ENCODE measurements at places on chromosomes 7 and 10.

DNA sequence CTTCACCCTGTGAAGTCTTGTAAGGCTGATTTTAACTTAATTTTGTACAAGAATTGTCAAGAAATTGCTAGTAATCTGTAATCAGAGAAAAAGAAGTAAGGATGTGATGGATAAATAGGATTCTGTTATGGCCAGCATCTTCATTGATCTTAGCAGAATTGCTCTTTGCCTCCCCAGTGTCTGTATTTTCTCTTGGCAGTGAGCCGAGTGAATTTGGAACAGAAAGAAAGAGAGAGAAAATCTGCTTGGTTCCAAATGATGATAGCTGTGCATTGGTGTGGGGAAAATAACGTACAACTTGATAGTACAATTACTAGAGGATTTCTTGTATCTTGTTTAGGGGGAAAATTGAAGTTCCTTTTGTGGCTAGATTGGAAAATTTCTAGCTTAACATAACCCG, 34.6 kb downstream of the VTI1A start:
- DNase-seq: no peak

DNA sequence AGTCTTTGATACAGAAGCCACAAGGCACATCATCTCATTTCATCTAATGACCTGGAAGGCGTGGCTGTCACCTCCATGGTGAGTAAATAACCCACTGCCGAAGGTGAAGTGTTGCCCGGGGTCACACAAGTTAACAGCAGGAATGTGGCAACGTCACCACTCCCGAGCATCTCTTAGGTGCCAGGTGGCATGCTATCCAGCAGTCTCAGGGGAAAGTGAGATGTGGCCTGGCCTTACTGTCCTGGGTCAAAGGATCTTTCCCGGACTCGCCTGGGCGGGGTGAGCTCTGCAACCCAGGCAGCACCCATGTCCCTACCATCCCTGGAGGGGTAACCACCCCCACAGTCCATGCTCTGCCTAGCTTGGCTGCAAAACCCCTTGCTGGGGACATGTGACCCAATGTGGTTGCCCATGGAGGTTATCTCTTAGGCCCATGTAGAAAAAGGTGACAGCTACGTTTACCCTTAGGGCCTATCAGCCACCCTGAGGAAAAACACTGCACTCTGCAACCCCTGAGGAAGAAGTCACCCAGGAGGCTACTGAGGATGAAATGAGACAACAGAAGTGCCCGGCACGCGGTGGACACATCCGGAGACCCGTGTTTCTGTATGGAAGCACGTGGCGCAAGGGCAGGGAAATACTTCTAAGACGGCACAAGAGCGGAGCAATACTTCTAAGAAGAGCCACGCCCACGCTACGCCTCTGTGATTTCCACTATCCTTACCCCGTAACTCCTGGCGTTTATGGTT, 52.0 kb downstream of the BAIAP2L1 start:
- DNase-seq: no peak

GRCh38 chr10:122044045-122044661, 55.2 kb downstream of the TACC2 start:
- peak; percentile 52 for DNase-seq

DNA sequence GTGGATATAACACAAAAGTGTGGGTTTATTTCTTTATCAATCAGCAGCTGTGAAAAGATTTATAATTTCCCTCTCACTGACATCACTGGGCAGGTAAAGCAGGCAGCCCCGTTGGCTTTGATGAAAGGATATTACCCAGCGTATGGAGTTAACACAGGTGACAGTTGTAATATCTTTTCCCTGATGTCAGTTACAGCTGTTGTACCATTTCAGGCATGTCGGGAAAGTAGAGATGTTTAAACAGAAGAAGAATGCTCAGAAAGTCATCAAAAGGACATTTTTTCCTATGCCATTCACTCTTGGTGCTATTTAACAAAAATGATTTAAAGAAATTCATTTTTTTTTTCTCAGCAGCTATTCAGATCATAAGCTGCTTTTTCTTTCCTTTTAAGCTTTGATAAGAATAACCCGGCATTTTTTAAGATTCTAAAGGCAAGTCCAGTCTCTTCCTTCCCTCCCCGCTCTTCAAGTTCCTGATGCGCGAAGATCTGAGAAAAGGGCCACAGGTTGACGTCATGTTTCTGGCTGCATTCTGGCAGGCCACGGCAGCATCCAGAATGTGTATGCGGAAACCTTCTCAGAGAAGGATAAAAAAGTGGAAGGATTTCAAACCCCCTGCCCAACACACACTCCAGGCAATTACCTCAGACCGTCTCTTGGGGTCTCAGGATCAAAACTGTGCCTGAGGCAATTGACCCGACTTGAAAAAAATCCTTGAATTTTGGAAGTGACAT, 32.5 kb upstream of the ADAM12 start:
- DNase-seq: no peak

DNA sequence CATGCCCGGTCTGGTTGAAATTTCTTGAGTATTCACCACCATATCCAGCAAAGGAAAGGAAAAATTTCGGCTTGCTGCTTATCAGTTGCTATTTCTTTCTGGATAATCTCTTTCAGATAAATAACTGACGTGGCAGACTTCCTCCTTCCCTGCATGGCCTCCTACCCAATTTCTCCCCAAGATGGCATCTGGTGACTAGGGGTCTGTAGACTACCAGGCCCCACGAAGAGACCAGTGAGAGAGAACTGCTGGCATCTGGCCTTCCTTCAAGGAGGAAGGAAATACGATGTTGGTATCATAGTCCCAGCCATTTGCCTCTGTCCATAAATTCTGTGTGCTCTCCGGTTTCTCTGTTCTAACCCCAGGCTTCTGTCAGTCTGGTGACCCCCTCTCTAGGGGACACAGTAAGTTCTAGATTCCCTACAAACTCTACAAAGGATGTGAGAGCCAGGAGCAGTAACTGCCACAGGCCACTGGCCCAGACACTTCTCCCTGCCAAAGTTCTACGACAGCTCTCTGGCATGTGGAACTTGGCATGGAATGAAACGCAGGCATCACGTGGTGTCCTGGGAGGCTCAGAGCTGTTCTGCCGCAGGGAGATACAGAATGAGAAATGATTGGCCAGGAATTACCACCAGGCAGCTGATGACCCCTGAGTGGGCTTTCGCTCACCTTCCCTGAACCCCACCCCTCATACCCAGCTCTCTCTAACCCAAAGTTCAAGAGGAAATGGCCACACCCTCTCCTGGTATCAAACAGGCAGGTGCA, 30.0 kb upstream of the MSRB2 start:
- DNase-seq: no peak

DNA sequence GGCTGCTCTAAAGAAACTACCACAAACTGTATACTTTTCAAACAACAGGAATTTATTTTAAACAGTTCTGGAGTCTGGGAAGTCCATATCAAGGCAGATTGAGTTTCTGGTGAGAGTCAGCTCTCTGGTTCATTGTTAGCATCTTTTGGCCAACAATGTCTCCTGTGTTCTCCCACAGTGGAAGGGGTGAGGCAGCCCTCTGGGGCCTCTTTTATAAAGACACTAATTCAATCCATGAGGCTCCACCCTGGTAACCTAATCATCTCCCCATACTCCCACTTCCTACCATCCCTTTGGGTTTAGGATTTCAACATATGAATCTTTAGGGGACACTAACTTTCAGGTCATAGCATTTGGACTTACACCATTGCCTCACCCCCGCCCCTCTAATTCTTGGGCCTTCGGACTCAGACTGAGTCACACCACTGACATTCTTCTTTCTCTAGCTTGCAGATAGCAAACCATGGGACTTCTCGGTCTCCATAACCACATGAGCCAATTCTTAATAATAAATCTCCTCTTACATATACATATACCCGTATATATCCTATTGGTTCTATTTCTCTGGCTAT, 64.3 kb upstream of the ANTXRL start:
- no peak for DNase-seq

DNA sequence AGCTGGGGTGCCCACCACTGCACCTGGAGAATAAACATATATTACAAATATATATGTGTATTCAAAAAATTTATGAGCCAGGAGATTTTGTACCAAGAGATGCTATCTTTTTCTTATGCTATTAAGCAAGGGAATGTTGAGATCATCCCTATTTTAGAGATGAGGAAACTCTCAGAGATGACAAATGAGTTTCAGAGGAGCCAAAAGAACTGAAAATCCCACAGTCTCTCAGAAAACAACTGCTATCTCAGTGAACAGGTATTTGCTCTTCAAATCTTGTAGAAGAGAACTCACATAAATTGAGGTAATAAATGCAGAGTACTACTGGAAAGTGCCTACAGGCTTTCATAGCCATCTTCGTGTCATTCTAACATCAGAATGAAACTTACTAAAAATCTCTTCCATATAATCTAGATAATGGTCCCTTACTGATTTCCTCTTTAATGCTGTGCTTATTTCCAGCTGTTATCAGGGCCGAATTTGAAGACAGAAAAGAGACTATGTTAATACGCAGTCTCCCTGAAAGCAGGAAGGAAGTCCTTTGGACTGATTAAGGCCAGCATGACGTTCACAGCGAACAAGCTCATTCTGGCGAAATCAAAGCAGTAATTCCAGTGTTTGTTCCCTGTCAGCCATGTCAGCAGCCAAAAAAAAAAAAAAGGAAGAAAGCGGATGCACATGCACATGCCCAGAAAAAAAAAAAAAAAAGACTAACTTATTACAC, 29.4 kb upstream of the ANAPC16 start:
- no peak for DNase-seq

DNA sequence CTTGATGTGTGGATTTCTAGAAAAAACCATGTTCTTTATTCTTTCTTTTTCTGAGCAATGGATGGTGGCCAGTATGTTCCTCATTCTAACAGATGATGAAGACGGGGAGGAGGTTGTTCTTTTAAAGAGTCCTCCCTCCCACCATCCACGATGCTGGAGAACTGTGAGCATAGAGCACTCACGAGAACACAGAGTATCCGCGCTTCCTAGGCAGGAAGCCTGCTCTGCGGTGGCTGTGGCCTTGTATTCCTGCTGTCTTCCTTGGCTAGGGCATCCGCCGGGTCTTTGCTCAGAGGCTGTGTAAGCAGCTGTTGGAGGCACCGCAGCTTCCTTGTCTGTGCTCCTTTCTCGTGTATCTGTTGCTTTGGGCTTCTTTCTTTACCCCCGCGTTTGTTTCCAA, 214.2 kb downstream of the CCDC3 start:
- DNase-seq: no peak

GRCh38 chr10:35211390-35211789, 84.7 kb downstream of the CREM start:
- DNase-seq: no peak

GRCh38 chr7:77328669-77329068, 87.5 kb downstream of the GSAP start:
- DNase-seq: no peak

DNA sequence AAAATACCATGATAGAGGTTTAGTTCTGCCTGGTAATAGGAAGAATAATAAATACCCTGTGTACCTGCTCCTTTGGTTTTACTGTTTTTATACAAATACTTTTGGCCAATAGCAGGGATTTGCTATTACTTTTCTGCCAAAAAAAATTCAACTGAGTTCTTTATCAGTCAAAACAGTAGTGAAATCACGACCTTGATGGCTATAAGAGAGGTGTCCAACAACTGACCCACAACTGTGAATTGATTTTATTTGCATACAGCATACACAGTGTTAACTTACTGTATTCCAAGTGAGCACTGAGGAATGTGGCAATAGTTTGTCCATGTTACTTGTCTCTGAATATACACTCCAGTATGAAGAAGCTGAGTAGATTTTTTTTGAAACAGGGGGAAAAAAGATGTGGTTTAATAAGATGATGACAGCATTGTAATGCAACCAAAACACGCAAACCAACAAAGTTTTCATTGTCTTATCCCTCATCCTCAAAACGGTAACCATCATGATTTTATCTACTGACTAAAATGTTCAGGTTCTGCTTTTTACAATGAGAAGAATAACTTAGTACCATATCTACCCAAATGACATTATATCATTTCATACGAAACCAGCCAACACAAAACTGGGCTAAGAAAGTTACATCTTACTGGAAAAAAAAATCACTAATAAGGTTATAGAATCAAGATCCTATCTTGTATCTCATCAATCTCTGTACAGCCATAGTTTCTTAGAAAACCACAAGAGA, 63.3 kb downstream of the GSAP start:
- DNase-seq: no peak

GRCh38 chr10:122112625-122113160, 123.7 kb downstream of the TACC2 start:
- DNase-seq: peak; percentile 77

- DNase-seq: no peak
Measured at GRCh38 chr7:123131556-123131955, 68.2 kb downstream of the SLC13A1 start.

- no peak for DNase-seq
Measured at GRCh38 chr10:75902816-75903215, 471.4 kb downstream of the LRMDA start.

- DNase-seq: no peak
Measured at GRCh38 chr10:78752708-78753107, 316.1 kb upstream of the ZMIZ1 start.

DNA sequence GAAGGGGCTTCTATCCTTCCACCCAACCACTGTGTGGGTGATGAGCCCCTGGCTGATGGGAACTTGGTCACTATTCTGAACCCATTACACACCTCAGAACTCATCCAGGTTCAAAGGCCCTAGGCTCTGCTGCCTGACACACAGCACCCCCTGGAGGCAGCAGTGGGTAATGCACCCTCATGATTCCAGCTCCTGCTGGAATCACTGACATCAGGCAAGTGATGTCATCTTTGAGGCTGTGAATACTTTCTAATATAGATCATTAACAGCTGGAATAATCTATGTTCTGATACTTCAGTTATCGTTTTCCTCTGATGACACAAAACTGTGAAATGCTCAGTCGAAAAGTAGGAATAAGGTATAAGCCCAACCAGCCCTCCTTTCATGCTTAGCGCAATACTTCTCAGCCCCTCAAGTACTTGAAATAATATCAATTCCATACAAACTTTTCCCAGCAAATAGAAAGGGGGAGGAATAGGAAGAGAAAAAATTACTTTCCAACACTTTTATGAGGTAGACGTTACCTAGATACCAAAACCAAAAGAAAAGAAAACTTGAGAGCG, 7.5 kb upstream of the RBP3 start:
- DNase-seq: peak; percentile 81

- no peak for DNase-seq
Measured at GRCh38 chr10:72274730-72275350, 1.1 kb downstream of the DDIT4 start.

DNA sequence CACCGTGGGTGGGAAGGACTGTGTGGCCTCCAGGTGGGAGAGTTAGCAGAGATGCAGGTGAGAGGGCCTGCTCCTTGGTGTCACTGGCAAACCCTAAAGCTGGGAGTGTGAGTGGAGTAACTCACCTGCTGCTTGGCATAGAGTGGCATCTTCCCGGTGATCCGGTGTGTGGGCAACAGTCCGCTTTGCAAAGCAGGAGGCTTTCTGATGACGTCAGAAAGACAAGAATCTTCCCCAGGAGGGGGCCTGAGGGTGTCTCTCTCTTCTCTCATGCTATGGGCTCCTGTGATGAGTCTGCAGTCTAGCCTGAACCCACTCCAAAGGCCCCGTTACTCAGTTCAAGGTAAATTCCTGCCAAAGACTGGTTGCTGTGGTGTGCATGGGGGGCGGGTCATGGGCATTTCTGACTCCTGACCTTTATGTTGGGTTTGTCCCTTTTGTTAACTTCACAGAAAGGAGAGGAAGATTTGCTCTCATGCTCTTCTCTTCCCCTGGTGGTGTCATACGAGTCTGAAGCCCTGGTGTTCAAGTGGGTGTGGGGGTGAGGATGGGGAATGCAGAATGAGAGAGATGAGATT, 187.9 kb downstream of the GATA3 start:
- no peak for DNase-seq

- DNase-seq: no peak
Measured at GRCh38 chr7:93817004-93817403, 73.5 kb downstream of the TFPI2 start.

- no peak for DNase-seq
Measured at GRCh38 chr7:110645060-110645459, 445.9 kb upstream of the LRRN3 start.

All from HuH-7 (cell line).